ENCODE measurements at places on chromosomes 4 and X. TPM values are rescaled to one million over a fixed set of nuclear protein-coding genes. Genes with fewer than 3 reads are reported as not detected.

AFAP1 gene
- 23.6 TPM for total RNA-seq

UGT2A1 gene
- 0.34 TPM for total RNA-seq

ITIH6 gene
- total RNA-seq = 0.04 TPM

FOXP3 gene
- total RNA-seq = 0.39 TPM

VEGFC gene
- 0.61 TPM for total RNA-seq

HAND2 gene
- total RNA-seq = 0.09 TPM

RNF175 gene
- total RNA-seq = 5.4 TPM

XKRX gene
- 1.2 TPM for total RNA-seq

MAGEA1 gene
- not detected for total RNA-seq

PAGE1 gene
- total RNA-seq = not detected

TEX13D gene
- not detected for total RNA-seq

LDB2 gene
- 62.4 TPM for total RNA-seq

WAS gene
- total RNA-seq = 0.79 TPM

TBC1D8B gene
- total RNA-seq = 5.8 TPM

GRCh38 chr4:155684423-155684822, 17.8 kb downstream of the GUCY1A1 start:
- no peak for DNase-seq

DNA sequence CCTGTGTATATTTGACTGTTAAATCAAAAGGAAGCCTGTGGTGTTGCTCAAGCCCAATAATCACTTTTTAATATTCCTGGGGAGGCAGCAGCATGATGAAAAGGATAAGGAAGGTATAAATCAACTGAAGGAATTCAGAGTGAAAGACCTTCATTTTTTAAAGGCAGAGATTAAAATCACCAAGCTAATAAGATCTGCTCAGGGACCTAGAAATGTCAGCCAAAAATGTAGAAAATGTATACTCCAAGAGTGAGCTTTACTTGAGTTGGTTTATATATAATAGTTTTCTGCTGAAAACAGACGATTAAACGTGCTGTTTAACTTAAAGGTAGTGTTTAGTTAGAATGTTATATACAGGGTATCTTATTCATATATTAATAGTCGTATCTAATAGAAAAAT, 549.3 kb downstream of the IQCM start:
- DNase-seq = no peak

GRCh38 chr4:153501578-153501977, 35.4 kb downstream of the TMEM131L start:
- no peak for DNase-seq

- no peak for DNase-seq
These were observed 249.8 kb upstream of the MAD2L1 start for GRCh38 chr4:120316416-120316815.

DNA sequence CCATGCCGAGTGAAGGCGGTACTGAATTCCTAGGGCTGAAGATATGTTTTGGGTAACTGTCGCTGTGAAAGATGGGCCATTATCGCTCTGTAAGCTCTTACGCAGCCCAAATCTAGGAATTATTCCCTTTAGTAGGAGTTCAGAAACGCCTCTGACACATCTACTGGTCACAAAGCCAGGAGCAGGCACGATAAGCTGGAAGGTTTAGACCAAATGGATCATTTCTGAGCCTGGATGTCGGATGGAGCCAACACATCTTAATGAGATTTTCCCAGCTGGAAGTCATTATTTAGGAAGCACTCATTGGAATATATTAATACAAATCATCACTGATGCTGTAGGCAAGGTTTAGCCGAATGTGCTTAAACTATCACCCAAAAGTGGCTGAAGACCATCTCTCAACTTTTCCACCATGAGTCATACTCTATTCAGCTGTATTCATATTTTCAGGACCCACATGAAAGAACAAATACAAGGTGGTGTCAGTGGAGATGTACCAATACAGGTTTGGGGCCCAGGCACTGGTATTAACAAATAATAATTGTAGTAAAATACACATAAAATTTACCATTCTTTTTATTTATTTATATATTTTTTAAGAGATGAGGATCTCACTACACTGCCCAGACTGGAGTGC, 34.2 kb upstream of the ATRX start:
- DNase-seq = no peak

DNA sequence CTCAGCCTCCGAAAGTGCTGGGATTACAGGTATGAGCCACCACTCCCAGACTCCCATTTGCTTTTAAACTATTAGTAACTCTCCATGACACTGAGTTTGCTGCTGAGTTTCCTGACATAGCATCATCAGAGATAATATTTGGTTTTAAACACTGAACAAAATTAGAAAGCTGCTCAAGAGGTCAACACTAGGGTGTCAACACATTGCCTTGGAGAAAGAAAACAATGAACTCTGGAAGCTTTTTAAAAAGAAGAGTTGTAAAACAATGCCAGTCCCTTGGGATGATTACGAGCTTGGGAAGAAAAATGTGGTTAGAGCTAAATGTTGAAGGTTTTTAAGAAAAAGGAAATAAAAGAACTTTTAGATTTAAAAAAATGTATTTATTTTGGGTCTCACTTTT, 264.8 kb downstream of the CAMK2D start:
- DNase-seq = no peak

DNA sequence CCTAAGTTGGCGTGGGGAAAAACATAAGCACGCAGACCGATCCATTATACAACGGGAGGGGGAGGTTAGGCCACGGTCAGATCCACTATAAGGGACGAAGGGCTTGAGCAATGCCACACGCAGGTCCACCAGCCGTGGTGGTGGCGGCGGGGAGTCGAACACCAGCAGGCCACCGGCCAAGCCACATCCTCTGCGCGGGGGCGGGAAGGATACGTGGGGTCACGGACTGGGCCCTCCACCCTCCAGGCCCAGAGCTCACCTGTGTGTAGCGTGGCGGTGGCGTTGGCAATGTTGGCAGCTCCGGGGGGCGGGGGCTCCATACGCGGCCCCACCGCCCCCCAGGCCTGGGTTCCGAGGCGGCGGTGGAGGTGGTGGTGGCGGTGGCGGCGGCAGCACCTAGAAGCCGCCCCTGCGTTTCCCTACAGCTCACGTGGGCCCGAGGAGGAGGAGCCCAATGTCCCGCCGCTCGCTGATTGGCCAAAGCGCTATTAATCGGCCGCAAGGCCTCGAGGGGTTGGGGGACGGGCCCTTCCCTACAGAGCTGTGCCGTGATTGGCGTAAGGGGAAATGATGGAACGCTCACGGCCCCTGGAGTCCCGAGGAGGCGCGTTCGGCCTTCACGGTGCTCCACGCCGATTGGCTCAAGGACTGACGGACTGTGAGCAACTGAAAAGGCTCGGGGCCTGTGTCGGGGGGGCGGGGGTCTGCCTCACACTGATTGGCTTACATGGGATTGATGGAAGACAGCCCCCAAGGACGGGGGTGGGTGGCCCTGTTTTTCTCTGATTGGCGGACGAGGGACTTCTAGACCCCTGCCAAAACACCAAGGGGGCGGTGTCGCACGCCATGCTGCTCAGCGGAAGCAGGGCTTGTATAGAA, at the start of gene ELK1:
TSS of gene ELK1 (minus strand) at position 400 of the 879 bp plus-strand sequence. CDS start 9,122 bp downstream, outside the sequence.
- peak; percentile 92 for DNase-seq

DNA sequence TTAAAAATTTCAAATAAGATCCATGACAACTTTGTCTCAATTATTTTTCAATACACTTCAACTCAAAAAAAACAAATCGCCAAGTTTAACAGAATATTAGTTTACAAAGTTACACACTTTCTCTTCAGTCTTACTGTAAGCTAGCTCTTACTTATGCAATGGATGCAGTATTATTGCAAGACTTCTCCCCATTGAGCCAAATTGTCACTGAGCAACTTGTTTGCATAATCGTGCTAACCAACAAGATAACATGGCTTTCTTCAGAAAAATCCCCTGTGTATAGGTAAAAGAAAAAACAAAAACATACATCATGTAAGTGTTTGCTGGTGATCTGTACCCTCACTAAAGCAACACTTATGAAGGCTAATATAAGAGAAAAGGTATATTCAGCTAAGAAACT, 18.9 kb downstream of the DNAJB14 start:
- no peak for DNase-seq

- no peak for DNase-seq
These were observed 132.1 kb upstream of the PCDH18 start for GRCh38 chr4:137664416-137664815.

DNA sequence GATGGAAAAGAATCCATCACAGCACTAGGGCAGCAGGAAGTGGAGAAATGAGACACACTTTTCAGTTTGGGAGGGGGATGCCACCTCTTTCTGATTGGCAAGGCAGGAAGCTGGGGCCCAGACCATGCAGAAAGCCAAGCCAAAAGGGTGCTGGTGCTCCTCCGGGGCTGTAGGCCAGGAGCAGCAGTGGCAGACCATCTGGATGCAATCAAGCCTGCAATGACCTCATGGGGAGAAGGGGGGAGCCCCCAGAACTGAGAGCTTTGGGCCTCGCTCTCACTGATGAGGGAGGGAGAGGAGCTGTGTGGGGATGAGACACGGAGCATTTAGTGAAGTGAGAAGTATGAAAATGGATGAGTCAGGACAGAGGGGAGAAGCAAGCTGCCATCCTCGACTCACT, 141.3 kb upstream of the NALF2 start:
- no peak for DNase-seq

- no peak for DNase-seq
These were observed 1296.1 kb upstream of the PCDH7 start for GRCh38 chr4:29423836-29424721.

- DNase-seq = no peak
These were observed 298.0 kb upstream of the FAT1 start for GRCh38 chr4:187021436-187022205.

GRCh38 chrX:118062048-118062789, 54.4 kb downstream of the KLHL13 start:
- no peak for DNase-seq

GRCh38 chr4:185380320-185380719, 15.4 kb downstream of the LRP2BP start:
- DNase-seq = no peak

GRCh38 chrX:4315891-4316290, 602.4 kb upstream of the PRKX start:
- DNase-seq = no peak

- DNase-seq = no peak
These were observed 59.3 kb downstream of the AFM start for GRCh38 chr4:73540826-73541225.

GRCh38 chrX:121258545-121258944, 211.1 kb downstream of the GLUD2 start:
- DNase-seq = no peak

- no peak for DNase-seq
These were observed 43.6 kb upstream of the AFAP1 start for GRCh38 chr4:7983296-7983695.

- DNase-seq = no peak
These were observed 50.4 kb downstream of the C4orf50 start for GRCh38 chr4:5967783-5968182.

- peak; percentile 65 for DNase-seq
These were observed 63.6 kb downstream of the STARD8 start for GRCh38 chrX:68710870-68711576.
